ENCODE measurements at places on chromosomes 4 and X.

GRCh38 chrX:6959006-6959405, 188.5 kb upstream of the STS start:
- DNase-seq: peak; percentile 36

- no peak for DNase-seq
Observed at GRCh38 chr4:15665753-15666365, 10.7 kb upstream of the FBXL5 start.

DNA sequence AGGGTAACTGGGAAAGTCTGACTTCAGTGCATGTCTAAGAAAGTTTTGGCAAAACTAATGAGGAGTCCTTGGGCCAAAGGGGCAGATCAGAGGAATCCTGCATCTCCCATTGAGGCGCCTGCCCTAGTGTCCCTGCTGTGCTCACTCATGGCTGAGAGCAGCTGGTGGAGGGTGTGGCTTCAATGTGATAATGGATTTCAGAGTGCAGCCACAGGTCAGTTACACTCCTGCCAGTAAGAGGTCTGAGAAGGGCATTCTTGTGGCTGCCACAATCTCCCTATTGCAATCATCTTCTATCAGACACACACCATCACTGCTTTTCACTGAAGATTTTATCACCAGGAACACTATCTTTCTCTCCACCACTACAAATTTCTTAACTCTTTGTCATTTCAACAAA, 457.1 kb downstream of the MID1IP1 start:
- DNase-seq: no peak

DNA sequence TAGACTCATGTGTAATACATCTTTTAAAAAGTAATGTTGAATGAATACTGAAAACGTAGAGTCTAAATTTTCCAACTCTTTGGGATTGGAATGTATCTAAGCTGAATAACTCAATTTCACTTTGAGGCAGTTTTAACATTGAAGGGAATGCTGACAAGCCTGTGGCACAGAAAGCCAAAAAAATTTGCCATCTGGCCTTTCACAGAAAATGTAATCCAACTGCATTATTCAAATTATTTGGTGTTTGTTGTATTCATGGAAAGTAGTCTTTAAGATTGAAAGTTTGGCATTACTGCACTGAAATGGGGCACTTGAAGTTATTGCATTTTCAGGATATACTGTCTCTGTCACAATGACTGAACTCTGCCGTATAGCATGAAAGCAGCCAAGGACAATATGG, 186.9 kb downstream of the FRMPD4 start:
- no peak for DNase-seq

GRCh38 chr4:36209941-36210649, 34.2 kb downstream of the ARAP2 start:
- DNase-seq: no peak

DNA sequence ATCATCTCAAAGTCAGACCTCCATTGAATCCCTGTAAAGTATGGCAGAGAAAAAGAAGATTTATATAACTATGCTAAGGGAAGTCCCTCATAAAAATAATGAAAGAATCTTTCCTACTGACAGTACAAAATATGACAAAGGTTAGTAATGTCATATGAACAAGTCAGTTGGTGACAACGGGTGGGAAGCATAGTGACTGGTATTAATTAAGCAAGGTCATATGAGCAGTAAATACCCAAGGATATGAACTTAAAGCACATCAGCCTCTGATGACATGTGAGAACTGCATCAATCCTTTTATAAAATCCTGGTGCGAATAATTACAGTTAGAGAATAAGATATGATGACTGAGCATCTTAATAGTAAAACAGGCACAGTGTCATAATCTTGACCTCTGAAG, 364.8 kb upstream of the GALNTL6 start:
- DNase-seq: no peak

- peak; percentile 11 for DNase-seq
Observed at GRCh38 chrX:125826080-125826479, 340.0 kb downstream of the DCAF12L2 start.

GRCh38 chr4:139018971-139019758, 3.6 kb downstream of the NOCT start:
- no peak for DNase-seq

DNA sequence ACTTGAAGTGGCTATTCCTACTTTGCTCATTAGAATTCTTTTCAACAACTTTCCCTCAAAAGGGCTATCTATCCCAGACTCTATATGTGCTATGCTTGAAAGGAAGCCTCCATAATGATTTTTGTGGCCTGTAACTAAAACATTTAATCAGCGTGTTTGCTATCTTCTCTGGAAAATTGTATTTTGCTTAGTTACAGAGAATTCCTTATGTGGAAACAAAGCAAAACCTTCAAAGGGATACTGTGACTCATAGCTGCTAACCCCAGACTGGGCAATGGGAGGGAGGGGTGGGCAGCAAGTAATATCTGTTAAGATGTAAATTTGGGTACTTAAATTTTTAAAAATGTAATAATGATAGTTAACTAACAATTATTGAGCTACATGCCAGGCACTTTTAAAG, 3.7 kb downstream of the SLC25A14 start:
- DNase-seq: no peak

GRCh38 chrX:21993265-21993664, 38.9 kb upstream of the PHEX start:
- DNase-seq: no peak

- DNase-seq: no peak
Observed at GRCh38 chr4:13492747-13493146, 8.6 kb upstream of the RAB28 start.

DNA sequence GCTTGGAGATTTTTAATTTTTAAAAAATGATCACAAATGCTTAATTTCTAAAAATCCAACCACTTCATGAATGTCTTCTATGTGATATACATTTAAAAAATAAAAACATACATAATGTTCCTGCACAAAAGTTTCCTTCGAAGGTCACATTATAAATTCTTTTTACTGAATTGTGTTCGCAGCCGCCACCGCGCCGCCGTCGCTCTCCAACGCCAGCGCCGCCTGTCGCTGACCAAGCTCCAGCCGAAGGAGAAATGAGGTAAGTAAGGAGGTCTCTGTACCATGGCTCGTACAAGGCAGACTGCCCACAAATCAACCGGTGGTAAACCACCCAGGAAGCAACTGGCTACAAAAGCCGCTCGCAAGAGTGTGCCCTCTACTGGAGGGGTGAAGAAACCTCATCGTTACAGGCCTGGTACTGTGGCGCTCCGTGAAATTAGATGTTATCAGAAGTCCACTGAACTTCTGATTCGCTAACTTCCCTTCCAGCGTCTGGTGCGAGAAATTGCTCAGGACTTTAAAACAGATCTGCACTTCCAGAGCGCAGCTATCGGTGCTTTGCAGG, 48.8 kb upstream of the NEUROG2 start:
- DNase-seq: no peak

DNA sequence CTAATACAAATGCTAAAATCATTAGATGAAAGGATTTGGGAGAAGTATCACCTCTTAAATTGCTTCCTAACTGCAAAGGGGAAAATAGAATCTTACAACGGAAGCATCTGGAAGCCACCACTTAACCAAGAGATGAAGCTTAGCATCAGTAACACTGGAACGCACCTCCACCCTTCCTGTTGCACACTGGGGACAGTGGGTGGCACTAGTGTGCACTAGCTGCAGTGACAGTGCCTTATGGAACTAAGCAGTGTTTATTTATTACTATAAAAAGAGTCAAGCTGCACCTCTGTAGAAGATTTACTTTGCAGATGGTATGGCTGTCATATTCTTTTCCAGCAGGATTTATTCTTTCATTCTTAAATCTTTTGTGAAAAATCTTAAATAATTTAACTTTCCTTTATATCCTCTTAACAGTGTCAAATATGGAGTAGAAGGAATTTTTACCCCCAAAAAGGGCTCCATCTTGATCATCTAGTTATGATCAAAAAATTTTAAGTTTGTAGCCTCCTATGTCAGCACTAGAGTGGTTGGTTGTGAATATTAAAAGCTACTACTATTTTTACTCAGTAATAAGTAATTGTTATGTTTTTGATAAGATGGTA, 76.7 kb downstream of the SCD5 start:
- DNase-seq: peak; percentile 40

- DNase-seq: no peak
Observed at GRCh38 chrX:12330841-12331240, 192.6 kb downstream of the FRMPD4 start.

DNA sequence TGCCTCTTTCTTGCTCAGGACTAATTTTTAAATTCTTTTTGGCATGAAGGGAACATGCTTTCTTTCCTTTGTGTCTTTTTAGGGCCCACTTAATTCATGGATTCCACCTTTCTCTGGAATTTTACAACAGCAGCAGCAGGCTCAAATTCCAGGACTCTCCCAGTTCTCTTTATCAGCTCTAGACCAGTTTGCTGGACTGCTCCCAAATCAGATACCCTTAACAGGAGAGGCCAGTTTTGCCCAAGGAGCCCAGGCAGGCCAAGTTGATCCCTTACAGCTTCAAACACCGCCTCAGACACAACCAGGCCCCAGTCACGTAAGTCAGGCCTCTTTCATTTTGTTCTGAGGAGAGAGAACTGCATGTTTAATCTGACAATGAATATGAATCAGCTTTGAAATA, 2.3 kb downstream of the ODAM start:
- DNase-seq: peak; percentile 9

DNA sequence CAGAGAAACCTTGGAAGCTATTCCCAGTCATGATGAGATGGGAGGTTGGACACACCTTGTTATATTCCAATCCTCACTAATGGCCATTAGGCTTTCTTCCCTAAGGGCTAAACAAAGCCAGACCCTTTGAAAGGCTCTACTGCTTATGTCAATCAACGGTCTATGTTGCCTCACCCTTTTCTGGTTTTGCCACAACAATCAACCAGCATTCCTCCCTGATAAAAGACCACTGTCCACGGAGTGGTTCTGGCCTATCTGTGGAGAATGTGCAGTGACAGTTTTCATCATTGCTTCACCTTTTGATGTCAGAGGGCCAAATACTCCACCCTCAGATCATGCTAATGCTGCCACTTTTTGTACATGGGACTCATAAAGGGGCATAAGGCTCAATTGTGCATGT, 913.4 kb downstream of the RPA4 start:
- DNase-seq: peak; percentile 21

- no peak for DNase-seq
Observed at GRCh38 chrX:11412715-11413623, 119.8 kb downstream of the AMELX start.

DNA sequence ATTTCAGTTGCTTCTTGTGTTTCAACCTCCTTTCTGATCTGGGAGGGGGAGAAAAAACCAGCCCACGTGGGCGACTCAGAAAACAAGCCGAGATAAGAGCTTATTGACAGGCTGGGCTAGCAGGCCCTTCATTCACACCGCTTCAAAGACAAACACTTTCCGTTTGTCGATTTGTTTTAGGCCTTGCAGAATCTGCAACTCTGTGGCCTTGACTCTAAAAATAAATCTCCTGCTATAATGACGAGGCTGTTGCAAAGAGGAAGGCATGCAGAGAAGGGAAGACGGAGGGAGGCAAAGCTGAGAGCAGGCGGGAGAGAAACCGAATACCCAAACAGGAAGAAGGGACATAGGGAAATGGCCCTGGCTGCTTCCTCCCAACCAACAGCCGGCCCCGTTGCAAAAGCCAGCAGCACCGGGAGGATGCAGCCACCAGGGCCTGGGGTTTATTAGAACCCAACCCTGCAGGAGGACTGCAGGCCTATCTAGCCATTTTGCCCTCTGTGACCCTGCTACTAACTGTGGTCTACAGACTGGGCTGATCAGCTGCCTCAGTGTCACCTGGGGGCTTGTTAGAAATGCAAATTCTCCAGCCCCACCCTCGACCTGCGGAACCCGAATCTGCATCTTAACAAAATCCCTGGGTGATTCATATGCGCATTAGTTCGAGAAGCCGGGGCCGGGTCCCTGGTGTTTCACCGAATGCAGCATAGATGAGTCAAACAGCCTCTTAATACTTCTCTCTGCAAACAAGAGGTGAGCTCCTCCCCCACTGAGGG, 325.5 kb downstream of the BCOR start:
- DNase-seq: peak; percentile 67

DNA sequence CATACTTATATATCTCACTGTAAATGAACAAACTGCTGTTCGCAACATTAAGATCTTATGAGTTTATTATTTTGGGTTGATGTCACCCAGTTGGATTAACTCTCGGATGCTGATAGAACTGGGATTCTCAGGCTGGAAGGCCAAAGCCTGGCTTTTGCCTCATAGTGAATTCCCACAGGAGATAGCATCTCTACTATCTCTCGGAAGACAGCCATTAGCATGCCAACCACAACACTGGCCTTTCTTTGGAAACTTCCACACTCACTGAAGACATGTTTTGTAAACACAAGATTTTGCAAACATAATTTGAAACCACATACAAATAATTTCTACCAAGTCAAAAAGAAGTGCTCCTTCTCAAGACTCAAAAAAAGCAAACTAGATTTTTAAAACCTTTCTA, 4.5 kb upstream of the ATP6AP2 start:
- no peak for DNase-seq

GRCh38 chr4:33060674-33061542, 2340.7 kb downstream of the PCDH7 start:
- peak; percentile 76 for DNase-seq

GRCh38 chr4:159504684-159505083, 401.8 kb downstream of the RAPGEF2 start:
- no peak for DNase-seq

GRCh38 chrX:2351999-2352995, 148.5 kb downstream of the DHRSX start:
- no peak for DNase-seq

DNA sequence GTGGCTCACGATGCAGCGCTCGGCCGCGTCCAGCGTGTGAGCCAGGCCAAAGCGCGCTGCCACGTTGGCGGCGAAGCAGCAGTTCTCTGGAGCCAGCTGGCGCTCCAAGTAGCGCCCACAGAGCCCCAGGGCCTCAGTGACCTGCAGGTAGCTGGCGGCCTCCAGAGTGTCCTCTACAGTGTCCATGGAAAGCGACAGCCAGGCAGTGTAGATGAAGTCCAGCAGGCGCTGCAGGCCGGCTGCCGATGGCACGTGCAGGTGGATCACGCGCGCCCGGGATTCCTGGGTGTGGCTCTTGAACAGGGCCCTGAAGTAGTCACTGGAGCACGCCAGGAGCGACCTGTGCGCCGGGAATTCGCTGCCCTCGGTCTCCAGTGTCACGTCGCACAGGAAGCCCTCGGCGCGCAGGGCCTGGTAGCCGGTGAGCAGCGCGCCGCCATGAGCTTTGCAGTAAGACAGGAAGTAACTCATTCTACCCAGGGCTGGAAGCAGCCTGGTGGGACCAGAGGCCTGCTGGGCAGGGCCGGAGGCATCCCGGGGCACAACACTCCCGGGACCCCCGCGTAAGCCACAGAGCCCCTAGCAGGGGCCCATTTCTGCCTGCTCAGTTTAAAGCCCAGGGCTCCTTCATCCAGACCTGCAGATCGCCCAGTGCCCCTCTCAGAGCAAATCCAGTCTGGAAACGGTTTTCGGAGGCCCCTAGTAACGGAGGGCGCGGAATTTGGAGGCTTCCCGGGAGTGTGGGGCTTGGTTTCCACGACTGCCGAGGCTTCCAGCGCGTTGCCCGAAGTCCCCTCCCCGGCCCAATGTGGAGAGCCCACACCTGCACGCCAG, 595 bp downstream of the KLHL34 start:
- no peak for DNase-seq

GRCh38 chrX:43581888-43582539, 74.1 kb upstream of the MAOA start:
- DNase-seq: no peak

GRCh38 chr4:38785901-38786402, 3.2 kb upstream of the TLR10 start:
- no peak for DNase-seq

- no peak for DNase-seq
Observed at GRCh38 chr4:10666616-10667015, 18.0 kb downstream of the CLNK start.

- no peak for DNase-seq
Observed at GRCh38 chrX:18676050-18676449, 4.1 kb upstream of the RS1 start.
